ENCODE measurements at places on chromosomes 2 and 18.
A peak's percentile ranks its signal among the peaks of the same experiment; 100 is the strongest.

DNA sequence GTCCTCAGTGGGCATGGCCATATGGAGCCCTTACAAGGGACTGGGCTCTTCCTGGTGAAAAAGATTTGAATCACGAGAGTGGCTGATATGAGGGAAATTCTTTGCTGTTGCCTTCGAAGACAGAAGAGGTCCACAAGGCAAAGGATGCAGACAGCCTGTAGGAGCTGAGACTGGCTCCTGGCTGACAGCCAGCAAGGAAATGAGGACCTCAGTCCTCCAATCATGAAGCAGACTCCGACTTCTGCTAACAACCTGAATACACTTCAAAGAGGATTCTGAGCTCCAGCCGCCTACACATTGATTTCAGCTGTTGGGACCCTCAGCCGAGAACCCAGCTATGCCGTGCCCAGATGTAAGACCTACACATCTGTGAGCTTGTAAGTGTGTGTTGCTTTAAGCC is 3.0 kb upstream of the ST8SIA5 start:
- no peak for DNase-seq

GRCh38 chr2:215830304-215830703 is 183.0 kb downstream of the MREG start:
- DNase-seq = peak; percentile 72

DNA sequence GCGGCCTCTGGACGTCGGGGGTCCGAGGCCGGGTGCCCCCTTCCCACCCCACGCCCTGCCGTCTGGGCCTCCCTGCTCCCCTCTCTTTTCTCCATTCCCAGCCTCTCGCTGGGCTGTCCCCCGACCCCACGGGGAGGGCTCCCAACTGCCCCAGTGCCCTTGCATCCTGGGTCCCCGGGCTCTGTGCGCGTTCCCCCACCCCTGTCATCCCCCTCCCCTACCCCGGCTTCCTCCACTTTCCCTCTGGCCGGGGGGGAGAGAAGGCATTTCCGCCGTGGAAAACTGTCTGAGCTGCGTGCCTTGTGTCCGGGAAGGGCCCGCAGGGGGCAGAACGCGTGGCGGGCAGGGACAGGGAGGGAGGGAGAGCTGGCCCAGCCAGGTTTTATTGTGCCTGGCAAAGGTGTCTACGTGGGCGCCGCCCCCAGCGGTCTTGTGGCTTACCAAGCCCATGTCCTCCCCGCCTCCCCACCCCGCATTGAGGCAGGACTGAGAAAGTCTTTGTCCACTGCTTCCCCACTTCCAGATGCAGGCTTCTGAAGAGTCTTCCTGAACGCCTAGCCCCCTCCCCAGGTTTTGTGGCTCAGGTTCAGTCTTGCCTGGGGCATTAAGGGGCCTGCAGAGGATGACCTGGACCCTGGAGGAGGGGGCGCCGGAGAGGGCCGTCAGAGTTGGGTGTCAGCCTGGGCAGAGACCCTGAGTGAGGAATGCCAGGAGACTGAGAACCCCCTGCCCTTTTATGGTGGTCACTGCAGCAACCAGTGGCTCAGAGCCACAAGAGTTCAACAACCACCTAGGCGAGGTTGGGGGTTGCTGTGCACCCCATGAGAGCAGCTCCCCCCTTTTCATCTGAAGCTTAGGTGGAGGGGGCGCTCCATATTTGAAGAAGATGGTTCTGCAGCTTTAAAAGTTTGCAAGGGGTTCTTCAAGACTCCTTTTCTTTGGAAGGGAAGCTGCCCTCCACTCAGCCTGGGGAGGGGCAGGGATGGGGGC is 1.3 kb downstream of the ITM2C start:
- DNase-seq = no peak

- DNase-seq = no peak
Observed at GRCh38 chr2:147108548-147108947, 736.3 kb upstream of the ACVR2A start.

DNA sequence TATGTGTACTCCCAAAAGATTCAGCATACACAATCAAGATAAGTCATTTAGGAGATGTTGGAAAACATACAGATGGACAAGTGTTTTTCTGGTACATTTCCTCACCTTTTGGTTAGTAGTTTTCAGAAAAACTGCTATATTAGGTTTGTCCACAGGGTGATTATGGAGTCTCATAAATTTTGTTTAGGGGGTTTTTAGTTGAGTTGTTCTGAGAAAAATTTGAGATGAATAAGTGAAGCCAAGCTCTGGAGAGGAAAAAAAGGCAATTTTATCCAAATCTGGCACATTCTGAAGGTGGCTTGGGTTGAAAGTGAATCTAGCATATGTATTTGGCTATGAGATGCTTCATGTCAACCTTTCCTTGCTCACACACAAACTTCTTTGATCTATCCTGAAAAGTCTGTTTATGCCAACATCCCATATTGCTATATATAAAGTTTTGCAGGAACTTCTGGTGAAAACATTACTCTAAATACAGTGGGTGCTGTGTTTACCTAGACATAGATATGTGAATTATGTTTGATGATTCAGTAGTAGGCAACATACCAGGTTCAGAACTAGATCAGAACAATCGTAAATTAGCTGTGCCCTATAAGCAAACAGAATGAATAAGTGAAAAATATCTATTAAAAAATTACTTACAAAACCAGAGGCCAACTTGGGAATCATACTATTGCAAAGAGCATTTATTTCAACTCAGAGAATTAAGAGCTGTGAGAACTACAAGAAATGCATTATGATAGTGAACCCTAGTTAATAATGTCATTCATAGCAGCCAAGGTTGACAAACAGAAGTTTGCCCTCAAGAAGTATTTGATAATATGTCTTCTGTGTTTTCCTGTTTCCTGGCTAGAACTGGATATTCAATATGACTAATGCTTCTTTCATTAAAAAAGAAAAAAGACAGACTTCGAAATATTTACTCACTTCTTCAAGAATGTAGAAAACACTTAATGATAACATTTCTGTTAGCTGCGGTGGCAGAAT is 552.0 kb downstream of the IRS1 start:
- DNase-seq = no peak

- no peak for DNase-seq
Observed at GRCh38 chr2:62577994-62578781, 72.2 kb upstream of the TMEM17 start.

- DNase-seq = peak; percentile 30
Observed at GRCh38 chr2:151051574-151052220, 210.0 kb downstream of the RBM43 start.

DNA sequence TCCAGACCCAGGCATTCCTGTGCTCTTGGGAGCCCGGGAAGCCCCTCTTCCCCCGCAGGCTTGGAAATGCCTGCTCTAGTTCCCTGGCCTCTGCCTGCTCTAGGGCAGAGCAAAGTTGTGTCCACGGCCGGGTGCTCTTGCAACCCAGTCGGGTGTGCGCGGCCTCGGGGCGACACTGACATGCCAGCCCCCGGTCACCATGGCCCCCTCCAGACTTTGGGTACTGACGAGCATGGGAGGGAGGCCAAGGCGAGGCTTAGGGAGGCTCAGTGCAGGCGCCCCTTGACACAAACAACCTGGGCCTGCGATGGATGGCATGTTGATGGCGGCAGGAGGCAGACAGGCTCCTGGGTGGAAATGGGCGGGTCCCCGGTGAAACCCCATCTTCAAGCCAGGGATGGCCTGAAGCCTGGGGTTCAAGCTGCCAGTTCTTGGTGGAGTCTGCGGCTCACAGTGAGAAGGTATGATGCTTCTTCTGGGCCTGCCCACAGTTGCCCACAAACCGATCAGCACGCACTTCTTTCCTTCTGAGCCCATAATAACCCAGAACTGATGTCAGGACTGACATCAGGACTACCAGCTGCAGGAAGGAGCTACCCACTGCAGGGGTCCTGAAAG is 689.9 kb downstream of the DSC3 start:
- no peak for DNase-seq

DNA sequence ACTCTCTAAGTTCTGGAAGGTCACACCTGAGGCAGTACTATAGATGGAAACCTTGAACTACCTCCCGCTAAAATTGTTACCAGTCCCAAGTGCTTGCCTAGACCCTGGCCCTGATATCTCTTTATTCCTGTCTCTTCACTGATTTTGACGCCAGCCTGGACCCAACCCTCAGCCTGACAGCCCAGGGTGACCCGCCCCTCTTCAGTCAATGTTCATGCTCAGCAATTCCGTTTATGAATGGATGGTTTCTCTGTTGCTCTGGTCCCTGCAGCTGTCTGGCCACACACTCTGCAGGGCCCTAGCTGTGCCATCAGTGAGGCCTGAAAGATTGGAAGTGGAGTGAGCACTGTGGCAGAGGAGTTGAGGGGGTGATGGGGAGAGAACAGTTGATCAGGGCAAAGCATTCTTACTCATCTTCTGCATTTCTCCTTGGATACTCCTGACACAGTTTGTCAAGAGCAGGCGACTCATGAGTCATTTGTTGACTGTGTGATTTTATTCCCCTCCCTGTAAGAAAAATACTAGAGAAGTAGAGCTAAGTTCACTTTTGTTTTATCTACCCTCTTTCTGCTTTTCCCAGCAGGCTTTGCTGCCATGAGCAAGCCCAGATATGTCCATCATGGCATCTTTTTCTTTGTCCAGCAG is 46.0 kb downstream of the NPAS2 start:
- DNase-seq = no peak

DNA sequence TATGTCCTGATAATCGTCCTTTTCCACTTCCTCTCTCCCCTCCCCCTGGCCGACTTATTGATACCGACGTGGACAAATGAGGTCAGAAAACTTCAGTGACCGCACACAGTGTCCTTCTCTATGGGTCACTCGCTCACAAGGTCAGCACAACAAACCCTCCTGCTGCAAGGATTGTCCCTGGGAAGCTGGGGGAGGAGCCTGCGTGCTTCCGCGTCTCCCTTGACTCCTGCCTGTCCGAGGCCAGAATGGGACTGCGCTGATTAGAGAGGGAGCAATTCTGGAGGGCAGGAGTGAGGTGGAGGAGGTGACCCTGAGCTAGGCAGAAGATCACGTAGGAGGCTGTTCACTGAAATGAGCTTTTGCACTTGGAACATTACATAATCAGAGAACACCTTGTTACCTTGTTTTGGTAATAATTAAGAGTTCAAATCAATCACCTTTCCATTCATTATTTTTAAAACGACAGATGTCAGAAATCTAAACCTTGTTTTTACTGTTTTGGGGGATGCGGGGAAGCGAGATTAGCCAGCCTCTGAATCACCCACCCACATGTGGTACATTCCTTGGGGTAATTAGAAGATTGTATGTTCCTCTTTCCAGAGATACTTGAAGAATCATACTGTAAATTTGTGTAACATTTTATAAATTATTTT is 70.6 kb downstream of the CTAGE1 start:
- no peak for DNase-seq

GRCh38 chr2:124315221-124315880 is 290.3 kb downstream of the CNTNAP5 start:
- DNase-seq = no peak

DNA sequence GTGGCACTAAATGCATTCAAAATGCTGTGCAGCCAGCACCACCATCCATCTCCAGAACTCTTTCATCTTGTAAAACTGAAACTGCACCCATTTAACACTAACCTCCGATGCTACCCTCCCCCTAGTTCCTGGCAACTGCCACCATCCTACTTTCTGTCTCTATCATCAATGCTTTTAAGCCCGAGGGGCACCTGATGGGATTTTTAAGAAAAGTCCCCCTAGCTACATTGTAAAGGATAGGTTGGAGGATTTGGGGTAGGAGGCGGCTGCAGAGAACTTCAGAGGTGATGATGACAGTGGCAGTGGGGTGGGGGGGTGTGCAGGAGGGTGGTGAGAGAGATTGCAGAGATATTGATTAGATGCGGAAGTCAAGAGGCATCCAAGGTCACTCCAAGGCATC is 10.8 kb upstream of the YWHAQ start:
- no peak for DNase-seq

GRCh38 chr2:212994976-212995375 is 156.4 kb downstream of the IKZF2 start:
- DNase-seq = no peak

- no peak for DNase-seq
Observed at GRCh38 chr18:8977166-8977565, 125.3 kb upstream of the NDUFV2 start.

DNA sequence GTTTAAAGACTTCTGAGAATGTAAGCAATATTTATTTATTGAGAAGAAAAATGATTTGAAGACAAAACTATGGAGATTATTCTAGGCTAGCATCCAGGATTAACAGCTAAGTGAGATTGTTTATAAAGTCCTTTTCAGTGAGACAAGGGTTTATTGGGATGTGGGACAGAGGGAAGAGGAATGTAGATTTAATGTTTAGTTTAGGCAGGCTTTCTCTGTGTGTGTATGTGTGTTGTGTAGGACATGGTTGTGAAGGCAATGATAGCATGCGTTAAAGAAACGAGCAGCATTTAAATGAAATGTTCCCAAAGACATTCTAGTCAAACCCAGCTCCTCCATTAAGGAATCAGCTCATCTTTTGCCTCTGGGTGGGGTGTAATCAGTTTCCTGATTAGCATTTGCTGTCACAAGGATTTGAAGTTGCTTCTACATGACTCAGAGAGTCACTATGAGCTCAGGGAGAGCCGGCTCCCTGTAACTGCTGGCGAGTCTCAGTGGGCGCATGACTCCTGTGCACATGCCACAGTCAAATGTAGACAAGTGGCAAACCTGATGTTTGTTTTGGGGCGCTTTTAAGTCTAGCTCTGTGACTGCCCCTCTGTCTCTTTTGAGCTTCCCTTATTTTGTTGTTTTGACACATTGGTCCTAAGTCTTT is 442.2 kb upstream of the CELF4 start:
- no peak for DNase-seq

GRCh38 chr2:28406276-28407096 is 13.8 kb downstream of the FOSL2 start:
- no peak for DNase-seq

DNA sequence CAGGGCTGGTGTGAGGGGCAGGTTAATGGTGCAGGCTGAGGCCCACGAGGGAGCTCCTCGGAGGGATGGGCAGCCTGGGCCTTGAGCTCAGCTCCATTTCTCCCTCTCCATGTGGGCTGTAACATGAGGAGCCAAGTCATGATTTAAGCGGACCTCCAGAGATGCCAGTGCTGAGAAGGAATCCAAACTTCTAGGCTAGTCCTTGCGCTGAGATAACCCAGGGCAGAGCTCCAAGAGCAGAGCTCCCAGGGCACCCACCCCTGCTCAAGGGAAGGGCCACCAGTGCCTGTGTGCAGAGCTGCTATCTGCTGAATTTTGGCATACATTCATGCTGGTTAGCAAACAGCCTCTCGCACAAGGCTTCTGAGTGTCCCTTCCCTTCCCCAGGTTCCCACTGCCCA is 95.1 kb downstream of the MRO start:
- no peak for DNase-seq

DNA sequence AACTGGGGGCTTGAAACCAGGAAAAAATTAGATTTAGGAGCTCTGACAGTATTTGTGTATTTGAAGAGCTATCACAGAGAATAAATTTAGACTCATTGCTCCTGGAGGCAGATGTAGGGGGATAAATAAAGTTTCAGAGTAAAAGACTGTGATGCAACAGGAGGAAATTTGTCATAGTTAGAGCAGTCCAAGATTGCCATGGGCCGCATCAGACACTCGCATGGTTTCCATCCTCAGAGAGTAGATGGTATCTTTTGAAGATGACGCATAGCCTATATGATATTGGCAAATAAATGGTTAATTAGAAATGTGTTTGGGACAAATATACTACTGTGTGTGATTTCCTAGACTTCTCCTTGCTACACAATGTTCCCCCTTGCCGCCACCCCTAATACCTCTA is 170.5 kb downstream of the FTCDNL1 start:
- DNase-seq = no peak

Data from left kidney (tissue), 8 donors.